ENCODE measurements at places on chromosomes 2 and 18. TPM values are rescaled to one million over a fixed set of nuclear protein-coding genes. Genes with fewer than 3 reads are reported as not detected.

GRCh38 chr2:4018535-4018934 is 315.2 kb downstream of the DCDC2C start:
- DNase-seq: no peak

- no peak for DNase-seq
These were observed 26.0 kb upstream of the MEIS1 start for GRCh38 chr2:66408905-66409304.

- no peak for DNase-seq
These were observed 12.9 kb downstream of the DUSP11 start for GRCh38 chr2:73766994-73767393.

CIB4 gene
- total RNA-seq: not detected

AGPS gene
- total RNA-seq: 73.7 TPM

PLEKHH2 gene
- total RNA-seq: 0.33 TPM

DNA sequence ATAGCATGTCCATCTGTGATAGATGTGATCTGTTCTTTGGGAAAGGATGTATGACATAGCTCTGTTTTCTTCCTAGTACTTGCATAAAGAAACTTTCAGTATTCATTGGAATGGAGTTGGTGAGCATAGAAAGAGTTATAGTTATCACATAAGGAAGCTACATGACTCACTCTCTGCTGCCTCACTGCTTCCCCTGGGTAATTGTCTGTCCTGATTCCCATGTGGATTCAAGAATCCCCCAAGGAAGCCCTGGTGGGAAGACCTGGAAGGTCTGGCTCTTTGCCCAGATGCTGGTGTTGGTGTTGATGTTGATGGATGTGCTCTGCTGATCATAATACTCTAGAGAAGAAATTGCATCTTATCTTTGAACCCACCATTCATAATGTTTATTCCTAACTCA is 60.6 kb downstream of the PTPN4 start:
- DNase-seq: no peak

TUBB8B gene
- not detected for total RNA-seq

DNA sequence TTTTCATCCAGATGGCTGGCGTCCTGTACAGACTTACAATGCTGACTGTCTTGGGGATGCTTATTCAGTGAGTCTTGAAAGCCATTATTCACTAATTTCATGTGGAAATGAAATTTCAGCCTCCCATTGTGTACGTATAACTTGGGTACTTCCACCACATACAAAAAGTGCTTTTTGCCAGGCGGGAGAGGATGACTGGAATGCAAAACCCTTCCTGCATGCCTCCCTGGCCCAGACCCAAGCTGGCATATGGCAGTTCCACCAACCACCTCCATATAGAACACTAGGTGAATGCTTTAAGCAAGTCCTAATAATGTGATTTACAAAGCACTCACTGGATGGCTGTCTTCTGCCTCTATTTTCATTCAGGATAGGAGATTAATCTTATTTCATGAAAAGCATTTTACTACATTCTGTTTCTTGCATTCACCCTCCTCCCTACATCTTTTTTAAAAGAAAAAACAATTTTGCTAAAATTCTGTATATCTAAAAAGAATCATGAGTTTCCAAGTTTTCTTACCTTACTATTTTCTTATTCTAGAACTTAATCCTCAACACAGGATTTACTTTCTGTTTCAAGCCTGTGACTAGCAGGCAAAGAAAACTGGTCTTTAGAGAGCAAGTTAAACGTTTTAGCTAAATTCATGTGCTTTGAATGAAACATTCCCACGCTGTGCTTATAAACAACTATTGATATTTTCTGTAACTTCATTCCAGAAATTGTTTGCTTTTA is 327.6 kb downstream of the NCKAP5 start:
- DNase-seq: no peak

DNA sequence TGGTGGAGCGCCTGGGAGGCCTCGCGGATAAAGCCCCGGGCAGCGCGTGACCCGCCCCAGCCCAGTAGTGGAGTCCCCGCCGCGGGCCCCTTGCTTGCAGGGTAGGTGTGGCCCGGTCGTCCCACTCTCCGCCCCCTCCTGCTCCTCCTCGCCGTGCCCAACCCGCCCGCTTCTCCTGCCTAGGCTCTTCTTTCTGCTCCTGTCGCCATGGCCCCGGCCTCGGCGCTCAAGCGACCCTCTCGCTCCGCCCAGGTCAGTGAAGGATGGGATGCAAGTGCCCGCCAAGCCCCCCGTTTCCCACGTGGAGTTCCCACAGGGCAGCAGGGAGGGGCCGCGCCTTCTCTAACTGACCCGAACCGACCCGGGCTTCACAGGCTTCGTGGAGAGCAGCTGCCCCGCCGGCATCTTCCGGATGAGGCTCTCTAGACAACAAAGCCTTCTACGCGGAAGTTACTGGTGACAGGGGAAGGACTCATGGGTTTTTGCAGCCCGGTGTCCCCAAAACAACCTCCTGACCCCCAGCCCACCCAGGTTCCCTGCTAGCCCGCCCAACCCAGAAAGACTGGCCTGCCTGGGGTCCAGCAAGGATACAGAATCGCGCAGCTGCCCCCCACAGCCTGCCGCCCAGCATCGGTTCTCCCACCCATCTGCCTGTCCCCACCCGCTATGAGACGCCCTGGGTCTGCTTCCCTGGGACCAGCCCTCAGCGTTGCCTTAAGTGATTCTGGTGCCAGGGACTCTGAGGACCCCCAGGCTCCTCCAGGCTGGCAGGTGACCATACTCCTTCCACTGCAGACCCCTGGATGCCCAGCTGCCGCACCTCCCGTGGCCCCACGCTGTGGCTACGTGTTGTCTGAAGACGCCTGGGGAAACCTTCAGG is 32.8 kb downstream of the TTC32 start:
- peak; percentile 62 for DNase-seq

MOGAT1 gene
- total RNA-seq: not detected

DNA sequence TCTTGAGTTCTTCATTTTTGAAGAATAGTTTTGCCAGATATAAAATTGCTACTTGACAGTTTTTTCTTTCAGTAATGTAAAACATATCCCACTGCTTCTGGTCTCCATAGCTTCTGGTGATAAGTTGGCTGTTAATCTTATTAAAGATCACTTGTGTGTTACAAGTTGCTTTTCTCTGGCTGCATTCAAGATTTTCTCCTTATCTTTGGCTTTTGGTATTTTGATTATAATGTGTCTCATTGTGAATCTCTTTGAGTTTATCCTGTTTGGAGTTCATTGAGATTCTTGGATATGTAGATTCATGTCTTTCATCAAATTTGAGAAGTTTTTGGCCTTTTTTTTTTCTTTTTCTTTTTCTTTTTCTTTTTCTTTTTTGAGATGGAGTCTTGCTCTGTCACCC is 20.2 kb upstream of the ADNP2 start:
- no peak for DNase-seq

ITM2C gene
- total RNA-seq: 22.1 TPM

TDRD15 gene
- total RNA-seq: not detected

TRAF3IP1 gene
- 17.8 TPM for total RNA-seq

CDH7 gene
- not detected for total RNA-seq

IL36RN gene
- 1.6 TPM for total RNA-seq

- DNase-seq: no peak
These were observed 63.2 kb downstream of the GNAL start for GRCh38 chr18:11752116-11752911.

MTCL1 gene
- 0.23 TPM for total RNA-seq

- DNase-seq: no peak
These were observed 50.6 kb downstream of the TTC21B start for GRCh38 chr2:165902934-165903333.

SERPINB12 gene
- total RNA-seq: not detected

TMEM182 gene
- 5.0 TPM for total RNA-seq

DNA sequence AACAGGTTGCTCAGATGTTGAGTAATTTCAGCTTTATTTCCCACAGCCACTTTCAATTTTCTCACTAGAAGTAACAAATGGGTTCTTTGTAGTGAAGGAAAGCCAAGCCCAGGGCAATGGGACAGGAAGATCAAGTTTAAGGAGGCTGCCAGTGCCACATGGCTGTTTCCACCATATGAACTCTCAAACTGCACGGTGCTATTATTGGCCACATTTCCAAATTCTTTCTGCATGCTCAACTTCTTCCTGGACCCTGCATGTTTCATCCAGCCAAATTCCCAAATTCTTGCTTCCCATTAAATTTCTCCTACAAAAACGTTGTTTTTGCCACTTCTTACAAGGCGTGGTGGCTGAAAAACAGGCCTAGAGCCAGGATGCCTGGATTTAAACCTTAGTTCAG is 193.3 kb upstream of the SPHKAP start:
- no peak for DNase-seq

DNA sequence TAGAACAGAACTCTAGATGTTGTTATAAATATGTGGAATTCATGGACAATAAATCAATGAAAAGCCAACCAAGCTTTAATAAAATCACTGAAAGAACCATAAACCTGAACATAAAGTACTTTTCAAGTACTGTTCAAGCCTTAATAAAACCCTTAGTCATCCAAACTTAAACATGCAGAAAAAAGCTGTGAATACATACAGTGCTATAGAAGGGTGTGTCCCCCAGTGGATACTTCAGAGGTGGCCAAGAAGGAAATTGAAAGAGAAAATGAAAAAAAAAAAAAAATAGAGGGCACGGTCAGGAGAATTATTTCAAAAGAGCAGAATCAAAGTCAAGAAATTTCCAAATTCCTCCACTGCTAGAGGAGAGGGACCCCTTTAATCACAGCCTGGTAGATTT is 141.1 kb downstream of the SP100 start:
- DNase-seq: no peak

ARHGEF4 gene
- 0.84 TPM for total RNA-seq

FAHD2B gene
- total RNA-seq: 8.5 TPM

ANKRD29 gene
- total RNA-seq: not detected

NMUR1 gene
- 0.08 TPM for total RNA-seq

GRCh38 chr2:65264821-65265670 is 37.4 kb downstream of the ACTR2 start:
- no peak for DNase-seq

GRCh38 chr18:58208207-58208932 is 164.3 kb downstream of the NEDD4L start:
- no peak for DNase-seq

DNA sequence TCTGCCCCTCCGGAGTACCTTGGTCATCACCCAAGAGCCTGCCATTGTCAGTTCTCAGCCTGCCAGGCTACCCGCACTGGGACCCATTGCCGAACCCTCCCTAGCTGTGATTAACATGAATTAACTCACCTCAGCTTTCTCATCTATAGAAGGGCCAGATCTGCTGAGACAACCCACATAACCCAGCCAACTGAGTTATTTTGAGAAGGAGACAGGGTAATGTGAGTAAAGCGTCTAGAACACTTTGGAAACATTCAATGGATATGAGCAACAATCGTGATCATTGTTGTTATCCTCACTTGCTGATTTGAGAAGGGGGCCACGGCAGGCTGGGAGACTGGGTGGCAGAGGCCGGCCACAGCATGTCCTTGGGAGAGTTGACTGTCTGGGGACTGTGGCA is 196.8 kb downstream of the GLI2 start:
- DNase-seq: no peak

GDF7 gene
- 0.05 TPM for total RNA-seq

EMILIN1 gene
- total RNA-seq: 1.3 TPM

IL36A gene
- not detected for total RNA-seq

DNA sequence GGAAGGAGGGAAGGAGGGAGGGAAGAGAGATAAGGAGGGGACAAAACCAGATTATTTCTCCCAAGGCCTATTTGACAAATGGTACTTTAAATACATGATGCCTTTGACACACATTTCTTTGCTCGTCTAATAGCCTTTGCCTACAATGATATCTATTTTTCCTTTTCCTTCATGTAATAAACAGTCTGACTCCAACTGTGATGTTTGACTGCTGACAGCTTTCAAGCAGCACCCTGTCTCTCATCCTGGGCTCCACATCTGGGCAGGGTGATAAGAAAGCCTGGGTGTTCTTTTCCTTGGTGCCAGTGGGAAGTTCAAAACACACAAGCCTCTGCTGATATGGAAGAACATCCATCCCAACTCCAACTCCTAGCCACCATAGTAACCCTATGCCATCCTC is 1277.7 kb upstream of the NXPH2 start:
- DNase-seq: no peak

- no peak for DNase-seq
These were observed 77.5 kb upstream of the ASB18 start for GRCh38 chr2:236341721-236342120.

GRCh38 chr2:69097891-69098655 is 85.1 kb downstream of the ANTXR1 start:
- no peak for DNase-seq

GRCh38 chr2:55565613-55566012 is 46.1 kb downstream of the CFAP36 start:
- DNase-seq: no peak

ANO7 gene
- total RNA-seq: 0.63 TPM

DNA sequence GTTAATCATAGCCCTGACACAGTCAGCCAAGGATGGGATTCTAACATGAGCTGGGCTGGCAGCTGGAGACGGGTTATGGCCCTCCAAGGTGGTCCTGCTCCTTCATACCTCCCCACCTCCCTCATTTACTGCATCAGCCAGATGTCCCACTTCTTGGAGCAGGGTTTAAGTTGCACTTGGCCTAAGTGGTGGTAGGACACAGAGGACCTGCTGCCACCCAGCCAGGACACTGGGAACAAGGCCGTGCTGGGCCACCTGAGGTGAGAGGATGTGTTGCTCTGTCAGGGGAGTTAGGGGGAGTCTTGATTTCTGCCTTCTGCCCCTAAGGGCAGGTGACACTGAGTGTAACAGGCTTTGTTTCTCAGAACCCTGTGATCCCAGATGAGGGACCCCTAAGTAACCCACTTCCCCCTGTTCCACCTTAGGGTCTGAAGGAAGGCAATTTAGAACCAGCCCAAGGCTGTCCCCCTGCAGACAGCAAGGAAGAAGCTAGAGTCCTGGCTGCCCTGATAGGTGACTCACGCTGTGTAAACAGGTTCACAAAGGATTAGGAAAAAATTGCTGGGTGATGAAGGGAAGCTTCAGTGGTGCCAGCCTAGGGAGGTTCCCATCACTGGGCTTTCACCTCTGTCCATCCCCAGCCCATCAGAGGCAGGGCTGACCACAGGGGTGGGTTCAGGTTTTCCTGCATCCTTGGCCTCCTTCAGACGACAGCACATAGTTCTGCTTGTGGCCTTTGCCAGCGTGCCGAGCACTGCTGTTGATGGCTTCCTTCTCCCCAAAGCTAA is 114.3 kb upstream of the MCFD2 start:
- DNase-seq: no peak

GRCh38 chr2:168054657-168055056 is 192.7 kb downstream of the STK39 start:
- no peak for DNase-seq

DNA sequence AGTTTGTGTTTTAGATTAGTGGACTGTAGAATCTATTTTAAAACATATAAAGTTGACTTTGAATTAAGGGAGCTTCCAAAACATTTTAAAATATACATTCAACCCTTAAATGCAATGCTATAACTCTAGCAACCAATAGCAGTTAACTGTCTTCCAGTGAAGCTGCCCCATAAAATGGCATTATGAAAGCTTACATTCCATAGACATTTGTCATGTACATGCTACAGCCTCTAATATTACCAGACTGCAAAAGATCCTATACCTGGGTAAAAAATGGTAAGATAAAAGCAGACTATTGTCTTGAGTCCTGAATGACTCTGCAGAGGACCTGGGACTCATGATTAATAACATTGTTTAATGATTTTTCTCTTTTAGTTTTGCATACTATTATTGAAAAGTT is 489.4 kb downstream of the LRP1B start:
- DNase-seq: no peak

All from activated T-cell treated with anti-CD3 and anti-CD28 coated beads, Interleukin-2, amount 50 U/mL, for 4 hours (primary cell).